ENCODE measurements at places on chromosomes 3 and 15.
A peak's percentile ranks its signal among the peaks of the same experiment; 100 is the strongest.

DNA sequence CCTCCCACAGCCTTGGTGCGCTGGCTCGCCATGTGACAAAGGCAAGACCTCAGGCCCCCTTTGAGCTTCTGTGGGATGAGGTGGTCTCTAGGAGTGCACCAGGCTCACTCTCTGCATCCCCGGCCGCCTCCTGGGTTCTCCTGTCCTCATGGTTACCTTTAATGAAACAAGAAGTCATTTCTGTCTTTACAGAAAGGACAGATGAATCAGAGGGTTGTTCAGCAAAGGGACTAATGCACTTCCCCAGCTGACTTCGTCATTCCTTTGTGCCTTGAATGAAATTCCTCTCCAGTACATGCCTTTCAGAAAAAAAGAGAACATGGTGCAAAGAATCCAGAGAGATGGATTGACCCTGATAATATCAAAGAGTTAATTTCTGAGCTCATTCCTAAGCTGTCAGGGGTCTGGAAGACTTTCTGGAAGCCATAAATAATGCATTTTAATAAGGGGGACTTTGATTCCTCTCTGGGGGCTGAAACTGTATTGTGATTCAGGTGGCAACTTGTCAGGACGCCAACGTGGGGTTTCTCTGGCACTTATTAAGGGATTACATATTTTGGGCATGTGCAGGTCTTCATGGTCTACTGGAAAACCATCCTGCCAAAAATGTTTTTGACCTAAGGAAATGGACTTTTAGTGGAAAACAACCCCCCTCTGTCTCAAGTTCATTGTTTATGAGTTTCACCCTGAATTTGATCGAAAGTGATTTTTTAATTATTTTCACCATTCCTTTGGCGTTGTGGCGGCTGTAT lies 122.7 kb downstream of the FBLN2 start:
- DNase-seq, result no peak

DNA sequence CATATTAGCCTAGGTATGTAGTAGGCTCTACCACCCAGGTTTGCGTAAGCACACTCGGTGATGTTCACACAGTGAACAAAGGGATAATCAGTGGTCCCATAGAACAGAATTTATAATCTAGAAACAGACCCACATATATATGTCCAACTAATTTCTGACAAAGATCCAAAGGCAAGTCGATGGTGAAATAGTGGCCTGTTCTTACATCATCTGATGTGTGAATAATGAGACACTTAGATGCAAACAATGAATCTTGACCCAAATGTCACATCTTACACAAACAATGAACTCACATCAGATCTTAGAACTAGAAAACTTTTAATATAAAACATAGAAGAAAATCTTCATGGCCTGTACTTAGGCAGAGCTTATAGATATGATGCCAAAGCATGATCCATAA lies 17.6 kb upstream of the TM2D3 start:
- no peak for DNase-seq

DNA sequence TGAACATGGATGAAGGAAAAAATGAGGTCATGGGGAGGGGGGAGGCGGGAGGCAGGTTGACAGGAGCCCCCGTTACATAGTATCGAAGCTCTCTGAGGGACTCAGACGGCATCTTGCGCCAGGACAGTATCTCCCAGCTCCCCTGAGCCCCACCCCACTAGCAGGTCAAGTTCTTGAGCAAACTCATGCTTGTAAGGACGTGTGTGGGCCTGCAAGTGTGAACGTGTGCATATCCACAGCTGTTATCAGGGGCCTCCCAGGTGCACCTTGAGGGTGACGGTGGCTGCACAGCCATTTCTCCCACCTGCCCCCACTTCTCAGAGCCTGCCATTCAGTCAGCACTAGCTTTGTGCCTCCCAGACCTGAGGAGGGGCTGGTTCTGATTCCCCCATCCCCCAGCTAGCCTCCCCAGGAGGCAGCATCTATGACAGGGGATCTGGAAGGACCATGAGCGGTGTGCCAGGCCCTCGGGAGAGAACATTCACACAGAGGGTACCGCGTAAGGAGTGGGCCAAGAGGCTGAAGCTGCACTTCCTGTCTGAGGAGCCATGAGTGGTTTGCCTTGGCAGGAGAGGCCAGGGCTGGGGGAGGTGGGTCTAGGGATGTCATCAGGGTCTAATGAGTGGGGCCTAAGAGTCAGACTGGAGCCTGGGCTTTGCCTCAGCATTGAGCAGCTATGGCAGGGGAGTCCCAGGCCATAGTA lies 2.9 kb downstream of the SEMA3F start:
- DNase-seq, result no peak

DNA sequence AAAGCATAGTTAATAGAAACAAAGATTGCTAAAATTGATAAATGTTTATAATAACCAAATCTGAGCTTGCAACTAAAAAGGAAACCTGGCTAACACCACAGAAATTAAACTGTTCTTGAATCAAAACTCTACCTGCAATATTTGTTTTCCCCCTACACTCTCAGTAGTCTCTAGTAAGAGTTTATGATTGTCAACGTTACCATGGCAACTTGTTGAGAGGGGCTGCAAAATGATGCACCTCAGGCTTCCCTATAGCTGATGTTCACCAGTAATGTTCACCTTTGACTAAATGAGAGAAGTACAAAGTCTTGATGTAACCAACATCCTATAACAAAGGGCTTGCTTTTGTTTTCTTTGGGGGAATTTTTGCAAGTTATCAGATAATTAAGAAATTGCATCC lies 101.1 kb upstream of the FHIT start:
- no peak for DNase-seq

DNA sequence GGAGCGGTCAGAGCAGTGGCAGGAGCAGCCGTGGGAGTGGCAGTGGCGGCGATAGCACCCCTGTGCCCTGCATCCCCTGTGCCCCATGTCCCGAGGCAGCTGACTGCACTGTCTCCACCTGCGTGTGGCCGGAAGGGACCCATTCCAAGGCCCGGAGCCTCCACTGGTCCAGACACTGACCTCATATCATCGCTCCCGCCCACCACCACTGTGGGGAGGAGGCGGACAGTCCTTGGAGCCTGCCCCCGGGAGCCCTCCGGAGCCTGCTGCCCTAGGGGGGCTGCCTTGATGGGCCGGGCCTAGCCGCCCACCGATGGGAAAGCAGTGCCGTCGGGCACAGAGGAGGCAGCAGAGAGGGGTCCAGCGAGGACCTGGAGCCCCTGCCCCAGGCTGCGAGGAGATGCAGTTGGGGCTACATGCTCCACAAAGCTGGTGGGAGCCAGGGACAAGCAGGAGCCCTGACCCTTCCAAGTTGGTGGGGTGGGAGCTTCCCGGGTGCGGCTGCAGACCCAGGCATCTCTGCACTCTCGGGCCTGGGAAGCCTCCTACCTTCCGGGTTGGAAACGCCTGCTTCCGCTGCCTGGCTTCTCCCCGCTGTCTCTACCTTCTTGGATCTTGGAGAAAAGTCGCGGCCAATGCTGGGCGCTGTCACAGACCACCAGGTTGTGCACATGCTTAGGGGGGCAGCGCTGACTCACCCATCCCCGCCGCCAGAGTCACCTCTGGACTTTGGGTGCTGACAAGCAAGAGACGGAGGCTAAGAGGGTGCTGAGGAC lies 283.2 kb upstream of the ROBO1 start:
- DNase-seq, result no peak

DNA sequence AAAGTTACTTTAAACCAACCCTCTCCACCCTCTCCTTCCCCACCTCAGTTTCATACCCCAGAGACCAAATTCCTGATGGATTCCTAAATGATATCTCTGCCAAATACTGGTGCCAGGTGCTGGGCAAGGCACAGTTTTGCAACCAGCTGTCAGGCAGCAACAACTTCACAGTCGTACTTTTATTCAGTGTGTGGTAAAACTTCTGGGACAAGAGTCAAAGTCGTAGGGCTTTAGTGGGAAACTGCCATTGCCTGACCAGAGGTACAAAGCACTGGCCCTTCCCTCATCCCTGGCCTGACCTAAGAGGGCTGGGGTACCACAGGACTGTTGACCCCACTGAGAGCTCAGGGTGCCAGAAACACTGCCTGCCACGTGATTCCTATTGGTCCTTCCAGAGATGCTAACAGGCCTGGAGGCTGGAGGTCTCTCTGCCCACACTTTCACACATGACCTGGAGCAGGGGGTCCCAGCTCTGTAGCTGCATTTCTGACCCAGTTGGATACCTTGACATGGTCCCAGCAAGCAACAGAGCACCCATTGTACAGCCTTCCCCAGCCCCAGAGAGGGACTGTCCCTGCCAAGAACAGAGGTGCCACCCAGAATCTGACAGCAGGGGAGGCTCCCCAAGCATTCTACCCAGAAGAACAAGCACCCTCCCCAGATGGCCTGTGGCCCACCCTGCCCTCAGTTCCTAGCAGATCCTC lies 59.9 kb downstream of the LIPC start:
- no peak for DNase-seq

- DNase-seq, result no peak
These were observed 602.0 kb downstream of the TBL1XR1 start for GRCh38 chr3:176595307-176595706.

- DNase-seq, result no peak
These were observed 349.4 kb upstream of the DCBLD2 start for GRCh38 chr3:99250821-99251355.

- DNase-seq, result no peak
These were observed 448.2 kb upstream of the CCDC54 start for GRCh38 chr3:106929081-106929480.

GRCh38 chr3:165919284-165919683 lies 82.1 kb upstream of the BCHE start:
- no peak for DNase-seq

DNA sequence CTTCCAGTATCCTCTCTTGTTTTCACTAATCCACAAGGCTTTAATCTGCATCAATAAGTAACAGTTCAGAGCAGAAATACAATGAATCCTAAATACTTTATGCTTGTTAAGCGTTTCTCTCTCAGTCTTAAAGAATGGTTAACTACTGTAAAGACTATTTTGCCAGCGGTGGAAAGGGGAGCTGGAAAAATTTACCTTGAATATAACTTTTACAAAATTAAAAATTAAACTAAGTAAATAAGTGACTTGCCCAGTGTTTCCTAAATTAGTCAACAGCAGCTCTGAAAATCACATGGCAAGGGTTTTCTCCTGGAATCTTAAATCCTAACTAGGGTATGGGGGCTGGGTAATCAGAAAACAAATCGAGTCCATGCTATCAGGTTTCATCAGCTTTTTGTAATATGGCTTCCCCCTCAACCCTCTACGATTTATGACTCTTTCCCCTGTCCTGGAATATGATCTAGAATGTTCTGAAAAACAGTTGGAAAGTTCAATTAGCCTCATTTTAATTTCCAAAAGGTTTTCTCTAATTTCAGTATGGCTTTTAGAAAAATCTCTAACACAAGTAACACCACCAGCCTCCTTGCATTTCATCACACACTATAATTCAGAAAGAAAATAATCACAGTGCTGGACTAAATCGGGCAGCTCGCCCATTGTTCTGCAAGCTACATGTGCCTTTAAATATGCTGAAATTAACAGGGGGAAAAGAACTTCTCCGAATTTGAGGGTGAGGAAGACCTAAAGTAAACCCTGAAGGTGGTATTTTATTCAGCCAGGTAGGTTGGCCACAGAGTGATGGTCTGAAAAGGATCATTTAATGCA lies 133.5 kb downstream of the ADAMTS9 start:
- no peak for DNase-seq

GRCh38 chr3:134078169-134078831 lies 48.6 kb upstream of the SLCO2A1 start:
- no peak for DNase-seq

GRCh38 chr15:68818066-68818768 lies 2.5 kb downstream of the ANP32A start:
- DNase-seq, result peak; percentile 70

GRCh38 chr3:77065750-77066149 lies 25.9 kb downstream of the ROBO2 start:
- DNase-seq, result no peak

GRCh38 chr3:179149406-179149867 lies 1.3 kb downstream of the PIK3CA start:
- peak; percentile 70 for DNase-seq

DNA sequence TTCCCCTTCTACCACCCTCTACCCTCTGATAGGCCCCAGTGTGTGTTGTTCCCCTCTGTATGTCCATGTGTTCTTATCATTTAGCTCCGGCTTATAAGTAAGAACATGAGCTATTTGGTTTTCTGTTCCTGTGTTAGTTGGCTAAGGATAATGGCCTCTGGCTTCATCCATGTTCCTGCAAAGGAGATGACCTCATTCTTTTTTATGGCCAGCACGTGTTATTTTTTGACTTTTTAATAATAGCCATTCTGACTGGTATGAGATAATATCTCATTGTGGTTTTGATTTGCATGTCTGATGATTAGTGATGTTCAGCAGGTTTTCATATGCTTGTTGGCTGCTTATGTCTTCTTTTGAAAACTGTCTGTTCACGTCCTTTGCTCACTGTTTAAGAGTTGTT lies 63.1 kb upstream of the NPHP3 start:
- DNase-seq, result no peak

- DNase-seq, result no peak
These were observed 84.5 kb upstream of the SYNPR start for GRCh38 chr3:63193647-63194046.

- DNase-seq, result no peak
These were observed 29.7 kb downstream of the ZBBX start for GRCh38 chr3:167350245-167350862.

DNA sequence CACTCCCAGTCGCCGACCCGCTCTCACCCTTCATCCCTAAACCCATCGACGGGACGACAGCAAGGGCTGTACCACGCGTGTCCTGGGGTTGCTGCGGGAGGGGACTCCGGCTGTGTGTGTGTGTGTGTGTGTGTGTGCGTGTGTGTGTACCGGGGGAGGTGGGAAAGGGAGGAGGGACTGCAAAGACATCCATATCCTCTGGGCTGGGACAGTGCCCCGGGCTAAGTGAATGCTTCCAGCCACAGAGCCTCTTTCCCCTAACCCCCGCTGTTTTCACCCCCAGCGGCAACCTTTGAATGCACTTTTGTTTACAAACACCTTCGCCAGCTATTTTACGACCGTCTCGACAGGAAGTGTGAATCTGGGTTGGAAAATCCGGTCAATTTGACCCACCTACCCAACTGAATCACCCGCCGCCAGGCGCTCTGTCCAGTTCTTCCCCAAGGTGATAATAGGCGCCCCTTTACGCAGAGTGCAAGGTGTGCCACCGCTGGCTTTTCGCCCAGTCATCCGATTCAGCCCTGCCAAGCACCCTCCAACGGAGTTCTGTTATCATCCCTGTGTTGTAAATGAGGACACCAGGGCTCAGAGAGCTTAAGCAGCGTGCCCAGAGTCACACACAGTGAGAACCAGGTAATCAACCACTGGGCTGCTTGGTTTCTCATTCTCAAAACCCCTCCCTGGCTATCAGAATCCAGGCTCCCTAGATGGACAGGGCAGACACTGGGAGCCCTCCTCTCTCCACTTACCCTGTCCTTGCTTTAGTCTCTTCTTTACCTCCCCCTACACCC lies 739 bp upstream of the AMOTL2 start:
- no peak for DNase-seq

GRCh38 chr15:34055868-34056595 lies 17.0 kb upstream of the AVEN start:
- no peak for DNase-seq

- DNase-seq, result peak; percentile 79
These were observed 40.7 kb downstream of the LDHAL6B start for GRCh38 chr15:59247364-59247763.

Data from activated CD8-positive, alpha-beta T cell treated with anti-CD3 and anti-CD28 coated beads for 36 hours (primary cell).